ENCODE measurements at places on chromosomes 5 and 9.

DNA sequence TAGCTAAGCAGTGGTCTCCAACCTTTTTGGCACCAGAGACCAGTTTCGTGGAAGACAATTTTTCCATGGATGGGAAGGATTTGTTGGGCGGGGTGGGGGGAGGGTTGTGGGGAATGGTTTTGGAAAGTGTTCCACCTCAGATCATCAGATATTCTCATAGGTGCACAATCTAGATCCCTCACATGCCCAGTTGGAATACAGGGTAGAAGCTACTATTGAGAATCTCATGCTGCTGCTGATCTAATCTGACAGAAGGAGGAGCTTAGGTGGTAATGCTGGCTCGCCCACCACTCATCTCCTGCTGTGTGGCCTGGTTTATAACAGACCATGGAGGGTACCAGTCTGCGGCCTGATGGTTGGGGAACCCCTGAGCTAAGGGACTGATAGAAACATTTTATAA, 662.7 kb upstream of the RGMB start:
- no peak for DNase-seq

GRCh38 chr5:72301557-72301956, 18.5 kb downstream of the MRPS27 start:
- DNase-seq, result no peak

- DNase-seq, result no peak
Observed at GRCh38 chr9:84754881-84755280, 85.4 kb downstream of the NTRK2 start.

- no peak for DNase-seq
Observed at GRCh38 chr5:31197183-31197582, 3.7 kb downstream of the CDH6 start.

- no peak for DNase-seq
Observed at GRCh38 chr5:34655354-34655991, 655 bp upstream of the RAI14 start.

- DNase-seq, result no peak
Observed at GRCh38 chr9:99947395-99947794, 40.9 kb downstream of the STX17 start.

DNA sequence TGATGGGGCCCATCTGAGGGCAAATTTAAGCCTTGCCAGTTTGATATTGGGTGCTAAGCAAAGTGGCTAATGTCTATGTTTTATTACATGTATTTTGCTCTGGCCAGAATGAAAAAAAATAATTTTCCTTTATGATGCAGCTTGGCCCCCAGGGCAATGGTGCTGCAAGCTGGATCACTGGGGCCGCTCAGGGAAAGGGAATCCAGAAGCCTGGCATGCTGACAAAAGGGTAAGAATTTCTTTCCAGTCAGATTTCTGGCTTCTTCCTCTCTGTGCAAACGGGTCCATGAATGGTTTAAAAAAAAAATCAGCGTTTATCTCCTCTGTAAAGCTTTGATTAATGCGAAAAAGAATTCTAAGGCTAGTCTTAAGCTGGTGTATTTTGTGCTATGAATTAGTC, 138.4 kb downstream of the MAPKAP1 start:
- DNase-seq, result no peak

GRCh38 chr9:98789483-98790133, 6.7 kb downstream of the ANKS6 start:
- DNase-seq, result no peak

GRCh38 chr5:143207563-143208364, 195.7 kb downstream of the NR3C1 start:
- DNase-seq, result no peak

- DNase-seq, result no peak
Observed at GRCh38 chr9:130501639-130502038, 56.9 kb downstream of the ASS1 start.

DNA sequence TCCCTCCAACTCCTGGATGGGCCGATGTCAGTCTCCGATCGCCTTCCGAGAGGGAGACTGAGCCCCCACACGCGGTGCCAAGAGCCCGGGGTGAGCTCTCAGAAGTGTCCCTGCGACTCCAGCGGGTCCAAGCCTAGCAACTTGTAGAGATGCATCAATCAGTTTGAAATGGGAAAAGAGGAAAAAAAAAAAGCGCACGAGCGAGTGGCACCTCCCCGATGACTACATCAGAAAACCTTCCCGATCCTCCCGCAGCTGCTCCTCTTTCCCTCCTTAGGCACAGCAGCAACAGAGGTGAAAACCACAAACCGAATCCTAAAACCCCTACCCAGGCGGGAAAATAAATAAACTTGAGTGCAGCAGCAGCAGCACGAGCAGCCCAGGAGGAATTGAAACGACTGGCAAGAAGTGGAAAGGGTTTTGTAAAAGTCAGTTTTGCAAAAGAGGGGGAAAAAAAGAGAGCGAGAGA, 1.0 kb upstream of the EFNA5 start:
- no peak for DNase-seq

GRCh38 chr5:168409591-168410458, 76.4 kb upstream of the RARS1 start:
- DNase-seq, result no peak

All from activated CD8-positive, alpha-beta T cell treated with anti-CD3 and anti-CD28 coated beads, Interleukin-2, amount 10 ng/mL, durations not matched to agents 7 days and 5 days (primary cell).